ENCODE measurements at places on chromosomes 13 and 19. TPM values are rescaled to one million over a fixed set of nuclear protein-coding genes. Genes with fewer than 3 reads are reported as not detected.

C19orf73 gene
- total RNA-seq: 0.94 TPM

DNA sequence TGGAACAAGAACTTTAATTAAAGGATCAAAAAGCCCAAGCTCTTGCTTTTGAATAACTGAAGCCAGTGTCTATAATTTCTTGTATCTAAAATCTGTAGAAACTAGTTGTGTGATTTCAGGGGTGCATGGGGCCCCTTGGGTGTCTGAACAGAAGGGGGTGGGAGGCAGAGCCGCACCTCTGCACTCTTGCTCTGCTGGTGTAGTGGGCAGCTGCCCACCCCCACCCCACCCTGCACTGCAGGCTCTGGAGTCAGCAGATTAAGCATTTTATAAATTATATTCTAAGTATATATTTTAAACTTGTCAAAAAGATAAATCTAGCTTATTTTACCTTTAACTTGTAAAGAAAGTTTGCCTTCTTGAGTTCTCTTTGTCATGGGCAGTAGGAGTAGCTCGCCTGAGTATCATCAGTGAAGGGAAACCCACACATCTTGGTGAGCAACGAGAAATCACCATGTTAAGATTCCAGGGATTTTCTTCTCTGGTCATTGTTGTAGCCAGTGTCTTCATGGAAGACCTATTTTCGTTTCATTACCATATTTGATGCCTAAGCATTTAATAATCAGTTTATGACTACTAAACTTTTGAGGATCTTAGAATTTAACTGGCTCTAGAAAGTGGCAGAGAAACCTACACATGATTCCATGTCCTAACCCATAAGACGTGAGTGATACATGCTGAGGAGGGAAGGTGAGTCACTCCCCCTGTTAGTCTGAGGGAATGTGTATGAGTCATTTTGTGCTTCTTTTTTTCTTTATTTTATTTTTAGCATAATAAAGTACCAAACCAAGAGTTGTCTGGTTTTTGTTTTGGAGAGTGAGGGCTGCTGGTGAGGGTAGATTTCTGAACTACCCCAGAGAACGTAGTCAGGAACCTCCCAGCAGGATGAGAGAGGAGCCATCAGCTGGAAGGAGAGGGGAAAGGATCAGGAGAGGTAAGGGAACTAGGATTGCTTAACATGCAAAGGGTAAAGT is 7.7 kb downstream of the UBE2L5 start:
- peak overlapping the region; percentile 85 for H3K27ac ChIP-seq
- peaks cover 9% of the 10 kb centered on the region for H3K4me1 ChIP-seq
- peaks cover 2% of the 10 kb centered on the region for H3K27me3 ChIP-seq
- H3K36me3 ChIP-seq: no peaks in the 10 kb centered on the region

CYP4F12 gene
- not detected for total RNA-seq

DNA sequence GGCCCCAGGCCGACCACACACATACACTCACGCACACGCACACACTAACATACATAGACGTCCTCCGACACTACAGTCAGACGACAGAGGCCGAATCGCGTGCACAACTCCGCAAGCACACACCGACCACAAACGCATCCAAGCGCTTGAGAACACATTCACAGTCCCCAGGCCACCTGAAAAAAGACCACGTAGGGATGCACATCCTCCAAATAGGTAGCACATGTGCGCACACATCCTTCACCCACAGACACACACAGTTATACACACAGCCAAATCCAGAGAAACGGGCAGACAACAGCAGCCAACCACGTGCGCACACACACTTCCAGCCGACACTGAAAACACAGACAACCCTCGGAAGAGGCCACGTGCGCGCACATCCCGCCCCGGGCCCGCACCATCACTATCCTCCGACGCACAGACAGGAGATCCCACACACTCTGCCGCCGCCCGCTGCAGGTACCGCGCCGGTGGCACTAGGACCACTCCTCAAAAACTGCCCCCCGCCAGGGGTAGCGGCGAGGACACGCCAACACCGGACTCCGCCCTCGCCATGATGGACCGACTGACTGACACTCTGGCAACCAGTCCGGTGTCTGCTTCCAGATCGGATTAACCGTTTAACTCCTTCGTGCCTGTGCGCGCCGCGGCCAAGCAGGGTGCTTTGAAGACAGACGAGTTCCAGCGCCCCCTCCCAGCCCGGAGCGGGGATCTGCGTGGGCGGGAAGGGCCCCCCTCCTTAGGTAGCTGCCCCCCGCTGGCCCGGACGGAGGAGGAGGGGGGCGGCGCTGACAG is 493 bp upstream of the PDE4A start:
- peak; percentile 60 for DNase-seq
- peaks cover 92% of the 10 kb centered on the region for H3K27me3 ChIP-seq
- no peaks in the 10 kb centered on the region for H3K36me3 ChIP-seq
- H3K4me1 ChIP-seq: peaks cover 32% of the 10 kb centered on the region

NTN5 gene
- total RNA-seq: 7.3 TPM

PRRG2 gene
- 1.4 TPM for total RNA-seq

DNA sequence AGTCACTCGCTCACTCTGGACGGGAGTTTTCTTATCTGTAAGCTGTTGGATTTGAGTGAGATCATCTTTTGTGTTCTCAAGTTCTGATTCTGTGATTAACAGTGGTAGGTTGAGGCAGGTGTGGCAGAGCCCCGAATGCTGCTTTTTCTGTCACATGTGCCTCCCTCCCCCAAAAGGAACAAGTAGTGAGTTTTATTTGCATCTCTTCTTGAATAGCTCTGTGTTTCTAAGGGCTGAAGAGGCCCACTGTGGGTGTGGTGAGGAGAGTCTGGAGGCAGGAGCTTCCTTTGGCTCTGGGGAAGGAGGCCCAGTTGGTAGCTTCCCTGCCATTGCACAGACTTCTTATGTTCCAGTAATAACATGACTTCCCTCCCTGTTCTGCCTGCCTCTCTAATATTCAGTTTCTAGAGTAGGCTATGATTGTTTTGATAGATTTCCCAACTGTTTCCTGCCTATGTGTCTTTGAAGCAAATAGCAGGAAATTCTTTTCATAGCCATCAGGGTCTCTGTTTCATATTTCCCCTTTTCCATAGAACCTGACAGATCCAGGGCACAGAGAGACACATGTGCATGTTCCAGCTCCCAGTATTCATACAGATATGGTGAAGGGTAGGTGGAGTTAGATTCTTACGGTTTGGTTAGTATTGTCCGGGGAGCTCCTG is 23.9 kb upstream of the CXCL17 start:
- peaks cover 12% of the 10 kb centered on the region for H3K4me1 ChIP-seq
- H3K4me3 ChIP-seq: no peak overlapping the region
- no peaks in the 10 kb centered on the region for H3K36me3 ChIP-seq
- no peaks in the 10 kb centered on the region for H3K27me3 ChIP-seq
- DNase-seq: no peak

DNA sequence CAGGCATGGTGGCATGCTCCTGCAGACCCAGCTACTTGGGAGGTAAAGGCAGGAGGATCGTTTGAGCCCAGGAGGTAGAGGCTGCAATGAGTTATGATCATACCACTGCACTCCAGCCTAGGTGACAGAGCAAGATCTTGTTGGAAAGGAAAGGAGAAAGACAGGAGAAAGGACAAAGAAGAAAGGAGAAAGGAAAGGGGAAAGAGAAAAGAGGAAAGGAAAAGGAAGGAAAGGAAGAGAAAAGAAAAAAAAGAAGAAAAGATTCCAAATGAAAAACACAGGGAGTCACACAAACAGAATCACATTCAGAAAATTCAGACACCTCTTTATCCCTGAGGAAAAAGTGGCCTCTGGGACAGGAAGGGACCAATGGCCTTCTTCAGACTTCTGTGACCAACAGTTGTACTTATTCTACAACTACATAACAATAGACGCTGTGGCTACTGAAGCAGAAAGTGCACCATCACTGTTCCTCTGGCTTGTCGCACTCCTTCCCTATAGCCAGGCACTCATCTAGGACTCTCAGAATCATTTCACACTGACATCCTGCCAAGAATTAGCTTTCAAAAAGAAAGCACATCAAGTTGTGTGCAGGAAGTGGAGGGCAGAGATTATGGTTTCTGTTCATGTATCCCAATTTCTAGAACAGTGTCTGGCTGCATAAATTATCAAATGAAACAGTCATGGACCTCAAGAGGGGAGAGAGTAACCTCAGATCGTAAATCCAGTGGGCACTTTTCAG is 5.9 kb downstream of the MTMR6 start:
- DNase-seq: no peak
- no peak overlapping the region for H3K4me3 ChIP-seq
- peaks cover 6% of the 10 kb centered on the region for H3K36me3 ChIP-seq
- peaks cover 24% of the 10 kb centered on the region for H3K4me1 ChIP-seq
- no peak overlapping the region for H3K27ac ChIP-seq

- H3K4me3 ChIP-seq: no peak overlapping the region
- H3K27ac ChIP-seq: peak overlapping the region; percentile 68
- peaks cover 59% of the 10 kb centered on the region for H3K4me1 ChIP-seq
- H3K36me3 ChIP-seq: no peaks in the 10 kb centered on the region
- DNase-seq: no peak
These were observed 22.0 kb downstream of the MBNL2 start for GRCh38 chr13:97243915-97244781.

DNA sequence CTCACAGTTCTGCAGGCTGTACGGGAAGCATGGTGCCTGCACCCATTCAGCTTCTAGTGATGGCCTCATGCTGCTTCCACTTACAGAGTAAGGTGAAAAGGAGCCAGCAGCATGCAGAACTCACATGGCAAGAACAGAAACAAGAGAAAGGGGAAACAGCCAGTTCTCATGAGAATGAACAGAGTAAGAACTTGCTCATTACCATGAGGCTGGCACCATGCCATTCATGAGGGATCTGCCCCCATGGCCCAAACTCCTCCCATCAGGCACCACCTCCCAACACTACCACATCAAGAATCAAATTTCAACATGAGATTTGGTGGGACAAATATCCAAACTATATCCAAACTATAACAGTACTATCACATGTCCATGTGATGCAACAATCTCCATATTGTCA is 72.1 kb downstream of the KATNAL1 start:
- no peak overlapping the region for H3K4me3 ChIP-seq
- no peak for DNase-seq
- no peaks in the 10 kb centered on the region for H3K4me1 ChIP-seq
- no peak overlapping the region for H3K27ac ChIP-seq
- no peaks in the 10 kb centered on the region for H3K27me3 ChIP-seq
- peaks cover 18% of the 10 kb centered on the region for H3K36me3 ChIP-seq

DNA sequence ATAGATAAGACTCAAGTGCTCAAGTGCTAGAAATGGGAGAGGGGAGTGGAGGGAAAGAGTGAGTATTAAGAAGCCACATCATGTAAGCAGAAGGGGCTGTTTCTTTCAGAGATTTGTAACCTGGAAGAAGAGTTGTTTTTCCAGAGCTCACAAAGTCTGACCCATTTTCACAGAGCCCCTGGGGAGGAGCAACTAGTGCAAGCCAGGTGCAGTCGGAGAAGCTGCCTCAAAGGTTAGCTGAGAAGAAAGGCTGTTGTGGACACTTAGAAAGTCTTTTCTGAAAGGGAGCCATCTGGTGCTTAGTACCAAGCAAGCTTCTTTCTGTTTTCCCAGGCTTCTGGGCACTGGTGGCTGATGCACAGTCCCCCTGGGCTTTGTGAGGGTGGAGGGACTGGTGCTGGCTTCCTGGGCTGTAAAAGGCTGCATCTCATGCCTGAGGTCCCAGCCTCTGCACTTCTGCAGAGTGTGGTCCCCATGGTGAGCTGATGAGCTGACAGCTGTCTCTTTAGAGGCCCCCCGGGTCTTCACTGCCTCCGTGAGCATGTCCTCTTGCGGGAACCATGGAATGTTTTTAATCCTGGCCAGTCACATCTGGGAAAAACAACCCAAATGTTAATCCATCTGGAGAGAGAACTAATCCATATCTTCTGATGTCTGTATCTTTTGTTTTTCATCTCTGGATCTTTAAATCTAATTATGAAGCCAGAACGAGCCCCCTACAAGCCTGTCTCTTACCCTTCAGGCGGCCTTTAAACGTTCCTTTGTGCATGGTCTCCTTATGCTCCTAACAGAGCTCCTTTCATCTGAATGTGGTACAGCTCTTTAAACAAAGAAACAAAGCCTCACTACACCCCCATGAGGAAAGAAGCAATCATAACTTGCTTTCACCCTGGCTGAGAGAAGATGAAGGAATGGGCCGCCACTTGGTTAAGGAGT is 40.2 kb downstream of the OLFM4 start:
- no peak overlapping the region for H3K4me3 ChIP-seq
- DNase-seq: no peak
- peaks cover 33% of the 10 kb centered on the region for H3K4me1 ChIP-seq
- H3K36me3 ChIP-seq: no peaks in the 10 kb centered on the region

DNA sequence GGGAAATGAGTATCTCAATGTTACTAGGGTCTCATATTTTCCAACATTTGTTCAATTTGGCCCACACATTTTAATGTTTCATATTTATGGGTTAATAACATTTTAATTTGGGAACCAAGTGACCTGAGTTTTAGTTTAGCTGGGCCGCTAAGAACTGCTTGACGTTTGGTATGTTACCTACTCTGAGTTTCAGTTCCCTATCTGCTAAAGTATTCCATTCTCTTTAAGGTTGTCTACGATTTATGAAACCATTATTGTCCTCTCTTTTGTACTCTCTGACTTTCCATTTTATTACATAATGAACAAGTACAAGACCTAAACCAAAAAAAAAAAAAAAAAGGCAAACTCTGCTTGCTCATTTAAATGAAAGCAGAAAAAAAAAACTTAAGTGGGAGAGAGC is 89.9 kb downstream of the FGF14 start:
- H3K36me3 ChIP-seq: no peaks in the 10 kb centered on the region
- no peaks in the 10 kb centered on the region for H3K4me1 ChIP-seq
- peaks cover 30% of the 10 kb centered on the region for H3K27me3 ChIP-seq
- H3K4me3 ChIP-seq: no peak overlapping the region
- no peak for DNase-seq

DNA sequence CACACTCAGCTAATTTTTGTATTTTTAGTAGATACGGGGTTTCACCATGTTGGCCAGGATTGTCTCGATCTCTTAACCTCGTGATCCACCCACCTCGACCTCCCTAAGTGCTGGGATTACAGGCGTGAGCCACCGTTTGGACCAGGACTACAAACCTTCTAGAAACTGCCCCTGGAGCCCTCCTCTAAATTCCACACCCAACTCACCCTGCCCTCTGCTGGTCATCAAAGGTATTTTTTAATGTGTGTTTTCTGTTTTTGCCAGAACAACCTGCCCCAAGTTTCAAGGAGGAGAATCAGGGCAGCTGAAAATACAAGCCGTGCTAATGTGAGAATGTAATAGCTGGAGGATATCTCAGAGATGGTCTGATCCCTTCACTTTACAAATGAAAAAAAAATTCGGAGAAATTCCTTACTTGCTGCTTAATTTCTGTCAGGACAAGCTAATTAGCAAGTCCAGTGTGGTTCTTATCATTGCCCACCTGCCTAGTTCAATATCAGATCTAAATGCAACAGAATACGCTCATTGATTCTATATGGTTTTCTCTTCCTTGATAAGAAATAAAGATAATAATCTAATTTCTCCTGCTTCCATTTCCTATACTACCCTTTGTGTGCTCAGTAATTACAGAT is 4.1 kb downstream of the ATP8A2 start:
- H3K27ac ChIP-seq: no peak overlapping the region
- H3K4me1 ChIP-seq: peaks cover 58% of the 10 kb centered on the region
- no peak overlapping the region for H3K4me3 ChIP-seq
